ENCODE measurements at places on chromosomes 13 and 19. TPM values are rescaled to one million over a fixed set of nuclear protein-coding genes. Genes with fewer than 3 reads are reported as not detected.

The ATP4B gene
- not detected for total RNA-seq

The PVR gene
- total RNA-seq = 21.9 TPM

The PDE4C gene
- total RNA-seq = 1.2 TPM

The TNFSF9 gene
- total RNA-seq = 1.5 TPM

The NUP58 gene
- total RNA-seq = 81.1 TPM

The LILRB1 gene
- total RNA-seq = under 0.01 TPM

The IL11 gene
- total RNA-seq = under 0.01 TPM

The MRPS12 gene
- total RNA-seq = 15.5 TPM

The PRSS57 gene
- total RNA-seq = not detected

The LGALS14 gene
- total RNA-seq = not detected

The HSH2D gene
- under 0.01 TPM for total RNA-seq

The MYPOP gene
- 0.98 TPM for total RNA-seq

The DPF1 gene
- 35.4 TPM for total RNA-seq

The NCR1 gene
- total RNA-seq = not detected

The OR7C1 gene
- not detected for total RNA-seq

The WDR88 gene
- total RNA-seq = not detected

The GTF3A gene
- total RNA-seq = 52.1 TPM

The SMIM44 gene
- total RNA-seq = not detected

The C19orf81 gene
- total RNA-seq = not detected

The HS6ST3 gene
- total RNA-seq = 24.3 TPM

The NLRP7 gene
- total RNA-seq = not detected

The TUBA3C gene
- not detected for total RNA-seq

The HPN gene
- not detected for total RNA-seq

The LSR gene
- 1.7 TPM for total RNA-seq

The MYDGF gene
- total RNA-seq = 36.1 TPM

The CNMD gene
- 2.5 TPM for total RNA-seq

The ANGPTL8 gene
- total RNA-seq = not detected

The CACTIN gene
- 16.2 TPM for total RNA-seq

The SOX1 gene
- total RNA-seq = 13.0 TPM

The CYP2A6 gene
- not detected for total RNA-seq

The SIGLEC11 gene
- under 0.01 TPM for total RNA-seq

The MLNR gene
- total RNA-seq = not detected

Data from temporal lobe (tissue), 4 donors.